Right cardiac atrium (tissue), 5 donors: ENCODE measurements at places on chromosomes 2 and 18.

GRCh38 chr2:144679942-144680341, 160.0 kb upstream of the ZEB2 start:
- DNase-seq = no peak

GRCh38 chr2:10613263-10613662, 76.5 kb downstream of the NOL10 start:
- DNase-seq = no peak

- DNase-seq = no peak
Observed at GRCh38 chr2:204108330-204108751, 171.8 kb downstream of the ICOS start.

- no peak for DNase-seq
Observed at GRCh38 chr2:230798769-230799399, 65.9 kb upstream of the ITM2C start.

GRCh38 chr2:173132531-173132930, 56.9 kb downstream of the MAP3K20 start:
- no peak for DNase-seq

- DNase-seq = no peak
Observed at GRCh38 chr2:68088940-68089339, 26.1 kb upstream of the C1D start.

DNA sequence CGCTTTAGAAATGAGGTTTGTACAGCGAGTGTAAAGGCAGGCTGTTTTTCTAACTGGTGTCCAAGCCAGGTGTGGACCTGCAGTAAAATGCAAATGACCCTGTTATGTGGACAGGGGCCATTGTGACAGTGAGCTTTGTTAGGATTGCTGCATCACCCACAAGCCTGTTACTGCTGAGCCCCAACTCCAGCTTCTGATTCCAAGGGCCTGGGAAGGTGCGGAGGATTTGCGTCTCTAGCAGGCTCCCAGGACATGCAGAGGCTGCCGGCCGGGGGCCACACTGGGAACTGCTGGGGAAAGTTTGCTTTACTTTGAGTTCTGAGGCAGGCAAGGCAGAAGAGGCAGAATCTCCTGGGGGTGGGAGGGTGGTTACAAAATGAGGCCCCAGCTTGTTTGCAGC, 164.1 kb downstream of the GLI2 start:
- DNase-seq = no peak

GRCh38 chr18:25125680-25126079, 226.3 kb downstream of the ZNF521 start:
- no peak for DNase-seq

GRCh38 chr2:109409321-109410038, 204.3 kb downstream of the SEPTIN10 start:
- peak; percentile 36 for DNase-seq

DNA sequence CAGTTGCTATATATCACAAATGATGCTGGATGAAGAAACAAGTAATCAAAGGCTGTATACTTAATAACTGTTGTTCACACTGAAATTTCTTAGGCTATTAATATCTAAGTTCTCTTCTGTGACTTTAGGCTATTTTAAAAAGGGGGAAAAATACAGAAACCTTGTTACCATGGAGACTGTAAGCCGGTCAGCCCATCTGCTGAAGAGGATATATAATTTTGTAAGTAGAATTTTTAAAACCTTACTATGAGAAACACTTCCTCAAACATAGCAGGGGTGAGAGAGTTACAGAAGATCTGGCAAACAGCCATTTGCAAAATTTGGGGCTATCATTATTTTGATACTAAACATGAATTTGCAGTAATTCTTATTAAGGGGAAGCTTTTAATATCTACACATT, 27.8 kb downstream of the CACNB4 start:
- no peak for DNase-seq

- DNase-seq = peak; percentile 57
Observed at GRCh38 chr2:149686136-149687051, 98.8 kb upstream of the MMADHC start.

DNA sequence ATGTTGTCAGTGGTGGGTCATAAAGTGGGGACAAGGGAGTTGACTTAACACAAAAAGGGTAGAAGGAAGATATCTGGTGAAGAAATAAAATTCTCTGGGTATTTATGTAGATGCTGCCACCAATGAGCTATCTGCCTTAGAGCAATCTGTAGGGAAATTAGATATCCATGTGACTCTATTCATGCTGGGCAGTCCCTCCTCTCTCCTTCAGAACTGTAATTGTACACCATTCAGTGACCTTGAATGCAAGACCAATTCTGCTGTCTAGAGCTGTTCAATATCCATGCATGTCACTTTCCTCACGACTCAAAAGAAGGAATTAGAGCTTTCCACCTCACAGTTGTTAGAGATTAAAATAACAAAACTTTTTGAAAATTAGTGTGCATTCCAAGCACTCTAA, 28.6 kb upstream of the TDRD15 start:
- no peak for DNase-seq

DNA sequence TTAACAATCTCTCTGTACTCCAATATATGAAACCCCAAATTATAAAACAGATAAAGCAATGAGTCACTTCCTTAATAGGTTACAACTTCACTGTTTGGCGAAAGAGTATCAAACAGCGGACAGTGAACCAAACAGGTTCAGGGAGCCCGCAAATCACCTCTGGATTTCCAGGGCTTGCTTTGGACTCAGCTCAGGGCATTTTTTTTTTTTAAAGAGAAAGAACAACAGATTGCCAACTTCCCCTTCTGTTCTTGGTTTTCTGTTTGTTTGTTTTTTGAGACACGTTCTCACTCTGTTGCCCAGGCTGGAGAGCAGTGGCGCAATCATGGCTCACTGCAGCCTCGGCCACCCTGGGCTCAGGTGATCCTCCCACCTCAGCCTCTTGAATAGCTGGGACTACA, 52.7 kb downstream of the ABCB11 start:
- no peak for DNase-seq

GRCh38 chr2:210798180-210798579, 241.8 kb downstream of the CPS1 start:
- no peak for DNase-seq

GRCh38 chr18:21047126-21047525, 64.5 kb downstream of the ROCK1 start:
- no peak for DNase-seq

- no peak for DNase-seq
Observed at GRCh38 chr2:221533299-221533698, 38.8 kb downstream of the EPHA4 start.

- no peak for DNase-seq
Observed at GRCh38 chr2:192345287-192345686, 150.6 kb upstream of the TMEFF2 start.

GRCh38 chr2:16718576-16719484, 53.2 kb upstream of the CYRIA start:
- no peak for DNase-seq

DNA sequence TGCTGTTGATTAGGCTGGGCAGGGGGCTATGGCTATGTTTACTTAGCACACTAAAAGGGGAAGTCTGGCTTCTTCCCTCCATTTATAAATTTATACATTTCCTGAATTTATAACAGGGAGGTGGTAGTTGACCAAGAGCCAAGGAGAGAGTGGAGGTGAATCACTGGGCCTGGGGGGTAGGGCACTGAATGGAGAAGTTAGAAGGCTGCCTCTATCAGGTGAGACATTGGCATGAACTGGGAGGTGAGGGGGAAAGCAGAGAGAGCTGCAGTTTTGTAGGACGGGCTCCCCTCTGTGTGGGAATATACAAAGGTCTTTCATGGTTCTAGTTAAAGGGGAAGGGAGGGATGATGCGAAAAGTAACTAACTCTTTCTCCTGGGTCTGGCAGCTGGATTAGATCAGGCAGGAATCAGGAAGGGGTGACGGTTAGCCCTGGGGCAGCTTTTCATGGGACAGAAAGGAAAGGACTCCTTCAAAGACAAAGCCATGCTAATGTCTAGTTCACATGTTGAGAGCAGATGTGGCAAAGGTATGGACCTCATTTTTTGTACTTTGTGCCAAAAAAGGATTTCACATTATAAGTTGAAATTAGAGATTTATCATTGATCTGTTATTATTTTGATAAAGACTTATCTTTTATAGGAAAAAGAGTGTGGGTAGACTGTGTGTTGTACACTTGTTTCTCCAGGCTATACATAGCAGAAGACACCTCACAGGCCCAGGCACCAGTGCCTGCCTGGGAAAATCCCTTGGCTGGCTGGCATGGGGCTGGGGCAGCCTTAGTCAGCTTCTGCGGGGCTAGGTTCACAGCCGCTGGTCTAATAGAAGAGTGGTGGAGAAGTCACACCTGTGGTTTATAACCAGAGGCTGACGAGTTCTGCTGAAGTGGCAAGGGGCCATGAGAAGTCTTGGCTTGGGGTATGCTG, 158.7 kb downstream of the CLIP4 start:
- no peak for DNase-seq

DNA sequence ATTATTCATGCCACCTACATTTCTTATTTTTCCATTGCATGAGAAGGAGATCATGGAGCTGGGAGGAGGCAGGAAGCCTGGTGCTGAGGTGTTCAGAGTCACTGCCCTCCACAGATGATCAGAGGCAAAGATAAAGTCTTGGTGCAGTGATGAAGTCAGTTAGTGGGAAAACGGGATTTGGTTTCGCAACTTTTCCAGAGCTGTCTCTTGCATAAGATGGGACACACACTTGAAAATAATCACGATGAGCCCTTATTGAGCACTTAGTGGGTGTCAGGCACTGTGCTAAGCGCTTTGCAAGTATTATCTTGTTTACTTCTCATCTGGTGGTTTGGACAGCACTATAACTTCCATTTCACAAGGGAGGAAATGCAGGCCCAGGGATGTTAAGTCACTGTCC, 222.1 kb upstream of the SMAD2 start:
- DNase-seq = no peak
